ENCODE measurements at places on chromosomes 7 and 10.

- ATAC-seq = no peak
Observed at GRCh38 chr10:72887043-72887442, 6.5 kb upstream of the OIT3 start.

DNA sequence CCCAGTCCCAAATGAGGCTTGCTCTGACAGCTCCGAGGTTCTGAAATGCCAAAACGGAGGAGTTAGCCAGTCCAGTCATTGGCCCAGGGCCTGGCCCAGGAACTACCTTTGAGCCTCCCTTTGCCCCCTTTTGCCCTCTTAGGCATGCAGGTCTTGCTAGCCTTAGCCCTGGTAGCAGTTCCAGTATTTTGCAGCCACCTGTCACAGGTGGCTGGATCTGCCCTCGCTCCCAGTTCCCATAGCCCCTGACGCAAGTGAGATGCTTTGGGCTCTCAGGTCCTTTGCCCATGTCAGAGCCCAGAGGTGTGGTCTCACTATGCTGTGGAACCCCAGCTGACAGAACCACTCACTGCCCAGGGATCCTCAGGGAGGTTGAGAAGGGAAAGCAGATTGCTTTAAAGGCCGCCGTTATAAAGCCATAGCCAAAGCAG lies 42.0 kb downstream of the GPRIN2 start:
- no peak for ATAC-seq

GRCh38 chr10:21732067-21732772 lies 198.2 kb downstream of the MLLT10 start:
- ATAC-seq = no peak

- no peak for ATAC-seq
Observed at GRCh38 chr7:128912281-128912680, 1.8 kb upstream of the KCP start.

- no peak for ATAC-seq
Observed at GRCh38 chr10:118832241-118832651, 77.5 kb upstream of the CACUL1 start.

DNA sequence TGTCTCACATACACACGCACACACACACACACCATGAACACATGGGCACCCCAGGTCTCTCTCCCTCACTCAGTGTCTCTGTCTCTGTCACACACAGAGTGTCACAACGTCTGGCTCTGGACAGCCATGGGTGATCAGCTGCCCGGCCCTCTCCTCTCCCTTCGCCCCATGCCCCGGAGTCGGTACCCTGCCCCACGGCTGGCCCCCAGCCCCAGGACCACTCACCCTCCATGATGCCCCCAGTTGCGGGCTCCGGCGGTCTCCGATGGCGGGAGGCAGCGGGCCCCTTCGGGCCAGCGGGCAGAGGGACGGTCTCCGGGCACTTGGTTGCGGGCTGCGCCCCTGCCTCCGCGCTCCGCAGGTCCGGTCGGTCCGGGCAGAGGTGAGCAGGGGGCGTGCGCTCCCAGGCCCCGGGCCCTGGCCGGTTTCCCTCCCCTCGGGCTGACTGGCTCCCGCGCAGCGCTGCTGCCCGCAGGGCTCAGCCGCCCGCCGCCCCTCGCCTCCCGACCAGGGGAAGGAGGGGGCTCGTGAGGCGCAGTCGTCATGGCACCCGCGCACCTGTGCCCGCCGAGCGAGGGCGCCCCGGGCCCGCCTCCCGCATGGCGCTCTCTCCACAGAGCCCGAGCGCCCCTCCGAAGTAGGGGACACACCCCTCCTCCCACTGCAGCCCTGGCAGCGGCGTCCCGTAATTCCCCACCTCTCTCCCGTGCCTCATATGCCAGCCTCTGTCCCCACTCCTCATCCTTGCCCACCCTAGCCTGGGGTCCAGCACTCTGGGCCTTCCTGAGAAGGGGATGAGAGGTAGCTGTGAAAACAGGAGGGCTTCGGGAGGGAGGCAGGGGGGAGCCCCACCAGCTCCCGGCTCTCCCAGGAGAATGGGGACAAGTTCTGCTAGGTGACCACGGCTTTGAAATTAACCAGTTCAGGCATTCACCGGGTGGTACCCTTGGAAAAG lies at the start of gene NPFFR1:
NPFFR1 (minus strand) TSS at position 560 of the 955 bp plus-strand sequence; CDS start at position 232, 328 bp downstream.
- ATAC-seq = peak; percentile 17

DNA sequence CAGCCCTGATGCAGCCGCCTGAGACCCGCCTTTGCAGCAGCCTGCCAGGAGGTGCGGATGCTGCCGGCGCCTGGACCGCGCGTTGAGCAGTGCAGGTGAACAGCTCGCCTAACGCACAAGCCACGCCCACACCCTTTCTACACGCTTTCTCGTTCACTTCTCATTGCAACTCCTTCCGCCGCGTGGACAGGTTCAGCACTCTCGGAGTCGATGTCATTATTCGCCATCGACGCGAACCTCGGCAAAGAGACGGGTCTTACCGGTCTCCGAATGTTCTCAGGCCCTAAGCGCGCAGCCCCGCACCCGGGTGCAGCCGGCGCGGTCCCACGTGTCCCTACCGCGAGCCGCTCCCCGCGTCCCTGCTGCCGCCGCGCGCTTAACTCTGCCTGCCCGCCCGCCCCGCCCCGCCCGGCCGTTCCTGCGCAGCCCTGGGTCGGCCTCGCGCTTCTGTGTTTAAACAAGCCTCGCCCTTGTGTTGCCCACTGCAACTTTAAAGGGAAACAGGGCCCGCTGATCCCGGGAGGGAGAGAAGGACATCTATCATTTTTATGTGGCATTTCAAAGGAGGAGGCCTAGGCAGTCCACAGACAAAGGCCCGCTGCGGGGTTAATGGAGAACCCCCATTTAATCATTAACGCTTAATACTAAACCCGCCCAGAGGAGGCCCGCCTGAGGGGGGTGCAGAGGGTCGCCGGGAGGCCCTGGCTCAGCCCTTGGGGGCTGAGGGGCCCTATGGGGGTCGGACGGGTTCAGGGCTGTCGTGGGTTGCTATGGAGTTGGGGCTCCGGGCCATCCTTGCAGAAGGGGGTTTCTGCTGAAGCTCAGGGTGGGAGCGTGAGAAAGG lies 128.5 kb downstream of the WDR11 start:
- ATAC-seq = peak; percentile 56

DNA sequence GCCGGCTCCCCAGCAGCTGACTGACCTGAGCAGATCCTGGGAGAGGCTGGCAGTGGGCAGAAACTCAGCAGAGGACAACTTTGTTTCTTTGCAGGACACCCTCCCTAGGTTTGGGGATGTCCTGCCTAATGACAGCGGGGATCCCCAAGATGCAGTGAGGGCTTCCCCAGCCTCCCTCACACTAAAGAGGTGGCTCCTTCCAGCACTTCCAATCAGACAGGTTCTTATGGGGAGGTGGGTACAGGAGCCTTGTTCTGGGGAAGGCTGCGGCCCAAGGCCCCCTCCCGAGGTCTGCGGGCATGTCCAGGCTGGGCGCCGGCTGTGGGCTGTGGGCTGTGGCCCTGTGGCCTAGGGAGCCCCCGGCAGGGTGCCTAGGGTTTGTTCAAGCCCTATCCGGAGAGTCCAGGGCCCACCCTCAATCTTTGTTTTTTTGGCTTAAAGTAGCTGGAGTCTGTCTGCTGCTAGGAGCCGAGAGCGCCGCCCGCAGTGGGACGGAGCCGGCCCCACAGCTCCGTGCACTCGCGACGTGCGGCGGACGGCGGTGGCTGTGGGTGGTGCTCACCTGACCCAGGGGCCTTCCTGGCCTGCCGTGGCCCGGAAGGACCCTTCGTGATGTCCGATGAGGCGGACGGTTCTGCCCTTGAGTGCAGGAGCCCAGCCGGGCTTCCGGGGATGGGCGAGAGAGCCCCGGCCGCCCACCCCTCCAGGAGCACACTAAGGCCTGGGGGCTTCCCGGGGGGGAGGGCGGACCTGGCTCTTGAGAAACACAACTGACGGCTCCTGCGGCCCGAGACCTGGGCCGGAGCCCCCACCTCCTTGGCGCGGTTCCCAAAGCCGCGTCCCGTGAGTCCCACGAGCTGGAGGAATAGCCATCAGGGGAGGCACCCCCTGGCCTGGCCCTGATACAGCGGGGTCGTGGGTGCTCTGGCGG lies 57.2 kb downstream of the PDGFA start:
- ATAC-seq = no peak

DNA sequence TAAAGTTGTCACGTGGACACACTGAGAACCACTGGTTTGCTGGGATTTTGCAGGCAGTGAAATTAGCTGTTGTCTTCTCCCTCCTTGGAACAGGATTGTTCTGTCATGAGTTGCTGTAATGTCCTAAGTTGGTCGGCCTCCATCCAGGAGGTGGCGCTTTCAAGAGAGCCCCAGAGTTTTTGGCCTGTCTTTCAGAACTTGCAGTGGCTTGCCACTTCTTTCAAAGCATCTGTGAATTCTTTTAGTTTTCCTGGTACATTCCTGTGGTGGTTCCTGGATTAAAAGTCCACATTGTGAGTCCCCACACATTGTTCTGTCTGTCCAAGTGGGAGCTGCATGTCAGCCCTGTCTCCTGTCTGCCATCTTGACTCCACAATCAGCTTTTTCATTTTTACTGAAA lies 133.8 kb downstream of the PON1 start:
- ATAC-seq = no peak

- ATAC-seq = no peak
Observed at GRCh38 chr10:122689146-122689820, 10.4 kb downstream of the C10orf120 start.

- no peak for ATAC-seq
Observed at GRCh38 chr10:13437026-13437555, 89.0 kb upstream of the SEPHS1 start.

GRCh38 chr10:126597211-126597610 lies 73.3 kb downstream of the C10orf90 start:
- ATAC-seq = no peak

GRCh38 chr7:116525298-116525912 lies 569 bp downstream of the CAV1 start:
- ATAC-seq = peak; percentile 53

DNA sequence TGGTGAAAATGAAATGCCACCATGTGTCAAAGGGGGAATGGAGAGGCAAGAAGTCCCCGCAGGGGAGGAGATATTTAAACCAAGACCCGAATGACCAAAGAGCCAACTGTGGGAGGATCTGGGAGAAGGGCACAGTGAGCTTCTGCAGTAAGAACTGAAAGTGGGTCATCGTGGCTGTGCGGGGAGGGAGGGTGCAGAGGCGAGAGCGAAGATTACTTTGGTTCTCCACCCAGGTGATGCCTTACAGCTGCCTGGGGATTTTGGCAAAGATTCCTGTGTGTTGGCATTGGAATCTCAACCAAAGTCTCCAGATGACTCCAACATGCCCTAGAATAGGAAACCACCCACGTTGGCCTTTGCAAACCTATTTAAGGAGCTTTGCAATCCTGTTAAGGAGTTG lies 44.2 kb upstream of the ADAM12 start:
- no peak for ATAC-seq

GRCh38 chr10:102411341-102412255 lies 7.0 kb downstream of the PSD start:
- ATAC-seq = no peak

DNA sequence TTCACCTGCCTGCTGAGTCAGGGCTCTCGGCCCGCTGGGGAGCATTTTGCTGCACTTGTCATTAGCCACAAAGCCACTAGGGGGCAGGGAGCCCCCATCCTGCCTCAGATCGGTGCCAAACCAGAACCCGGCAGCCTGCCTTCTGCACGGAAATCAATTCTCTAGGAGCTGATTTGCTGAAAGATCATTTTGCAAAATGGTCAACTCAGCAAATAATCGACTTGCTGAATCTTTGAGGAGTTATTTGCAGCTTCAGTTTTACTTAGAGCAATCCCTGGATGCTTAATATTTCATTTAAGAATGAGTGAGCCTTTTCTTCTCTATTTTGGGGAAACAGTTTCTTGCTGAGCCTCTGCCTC lies 1.7 kb upstream of the GIMAP8 start:
- ATAC-seq = peak; percentile 58

DNA sequence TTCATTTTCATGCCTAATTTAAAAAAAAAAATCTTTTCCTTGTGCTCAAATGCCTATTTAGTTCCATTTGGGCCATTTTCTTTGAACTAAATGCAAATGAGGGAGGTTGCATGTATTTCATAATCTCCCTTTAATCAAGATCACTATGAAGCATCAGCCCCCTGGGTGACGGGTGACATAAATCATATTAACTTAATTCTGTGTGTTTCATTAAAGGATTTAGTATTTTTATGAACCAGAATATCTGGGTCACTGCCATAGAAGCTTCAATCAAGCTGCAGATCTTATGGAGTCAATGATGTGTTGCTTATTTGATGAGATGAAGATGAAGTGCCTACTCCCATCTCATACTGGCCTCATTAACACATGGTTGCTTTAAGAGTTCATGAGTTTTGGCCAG lies 301.9 kb upstream of the PRKCQ start:
- no peak for ATAC-seq

DNA sequence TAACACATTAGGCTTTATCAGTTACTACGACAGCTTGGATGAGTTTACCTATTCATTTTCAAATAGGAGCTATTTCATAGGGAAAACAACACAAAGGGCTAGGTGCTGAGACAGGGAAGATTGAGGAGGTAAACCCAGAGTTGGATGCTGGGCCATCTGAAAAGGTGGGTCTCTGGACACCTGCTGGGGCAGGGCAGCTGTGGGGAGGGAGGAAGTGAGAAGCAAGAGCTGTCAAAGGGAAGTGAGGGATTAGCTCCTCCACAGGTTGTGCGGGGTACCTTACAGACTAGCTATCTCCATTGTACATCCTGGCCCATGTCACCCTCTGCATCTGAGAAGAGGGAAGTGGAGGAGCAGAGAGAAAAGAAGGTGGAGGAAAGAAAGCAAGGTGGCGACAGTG lies 48.9 kb downstream of the BLNK start:
- ATAC-seq = no peak

- ATAC-seq = no peak
Observed at GRCh38 chr10:70893227-70894006, 5.1 kb upstream of the PCBD1 start.

DNA sequence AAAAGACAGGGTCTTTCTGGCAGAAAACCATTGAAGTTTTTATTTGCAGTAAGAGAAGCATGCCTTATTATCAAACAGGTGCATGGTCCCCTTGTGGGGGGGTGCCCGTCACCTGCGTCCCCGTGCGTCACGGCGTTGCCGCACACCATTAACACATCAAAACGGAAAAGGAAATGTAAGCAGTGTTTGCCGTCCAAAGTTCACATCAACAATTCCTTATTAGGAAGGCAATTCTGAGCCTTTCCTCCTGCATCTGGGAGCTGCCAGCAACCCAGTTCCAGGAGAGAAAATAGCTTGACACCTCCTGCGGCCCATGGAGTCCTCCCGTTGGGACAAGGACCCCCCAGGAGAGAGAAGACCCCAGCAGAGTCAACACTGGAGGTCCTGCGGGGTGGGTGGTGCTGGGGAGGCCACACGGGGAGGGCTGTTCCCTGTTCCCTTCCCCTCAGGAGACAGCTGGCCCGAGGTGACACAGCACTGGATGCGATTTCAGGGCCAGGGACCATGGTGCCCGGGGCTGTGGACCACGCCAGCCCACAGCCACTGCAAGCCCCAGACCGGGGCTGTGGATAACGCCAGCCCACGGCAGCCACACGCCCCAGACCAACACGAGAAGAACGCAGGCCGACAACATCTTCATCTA lies 39.5 kb downstream of the DIP2C start:
- ATAC-seq = no peak

- no peak for ATAC-seq
Observed at GRCh38 chr10:13188593-13188992, 27.2 kb downstream of the MCM10 start.

GRCh38 chr7:85781606-85782005 lies 594.8 kb upstream of the SEMA3D start:
- no peak for ATAC-seq

GRCh38 chr7:129853661-129854268 lies 99.0 kb downstream of the UBE2H start:
- no peak for ATAC-seq

- ATAC-seq = peak; percentile 56
Observed at GRCh38 chr10:104351919-104352318, 1.7 kb upstream of the CFAP58 start.
